WTC11 (cell line): ENCODE measurements at places on chromosomes 16 and 17.
A peak's percentile ranks its signal among the peaks of the same experiment; 100 is the strongest.

DNA sequence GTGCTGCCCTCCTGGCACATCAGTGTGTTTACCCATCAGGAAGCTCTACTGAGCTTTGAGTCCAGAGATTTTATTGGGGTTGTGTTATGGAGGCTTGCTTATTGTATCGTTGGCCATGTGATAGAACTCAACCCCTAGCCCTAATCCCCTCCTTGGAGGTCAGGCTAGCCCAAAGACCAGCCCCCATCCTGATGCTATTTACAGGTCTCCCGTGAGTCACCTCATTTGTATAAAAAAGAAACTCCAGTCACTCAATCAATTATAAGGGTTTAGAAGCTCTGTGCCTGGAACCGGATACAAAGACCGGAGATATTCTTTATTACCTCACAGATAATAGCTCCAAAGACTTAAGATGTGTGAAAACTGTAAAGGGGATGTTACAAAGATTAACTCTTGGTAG is 405.9 kb downstream of the CNTNAP4 start:
- H3K4me1 ChIP-seq: peaks cover 15% of the 10 kb centered on the region
- DNase-seq: no peak
- H3K27ac ChIP-seq: no peak overlapping the region
- H3K27me3 ChIP-seq: no peaks in the 10 kb centered on the region
- H3K4me3 ChIP-seq: no peak overlapping the region
- peaks cover 17% of the 10 kb centered on the region for H3K36me3 ChIP-seq

- H3K27ac ChIP-seq: no peak overlapping the region
- peaks cover 8% of the 10 kb centered on the region; the same call in 1 of the 2 replicates for H3K27me3 ChIP-seq
- DNase-seq: no peak
- peaks cover 7% of the 10 kb centered on the region; the same call in 1 of the 2 replicates for H3K4me1 ChIP-seq
- no peak overlapping the region for H3K4me3 ChIP-seq
Measured at GRCh38 chr16:88378401-88378800, 4.4 kb upstream of the ZNF469 start.

DNA sequence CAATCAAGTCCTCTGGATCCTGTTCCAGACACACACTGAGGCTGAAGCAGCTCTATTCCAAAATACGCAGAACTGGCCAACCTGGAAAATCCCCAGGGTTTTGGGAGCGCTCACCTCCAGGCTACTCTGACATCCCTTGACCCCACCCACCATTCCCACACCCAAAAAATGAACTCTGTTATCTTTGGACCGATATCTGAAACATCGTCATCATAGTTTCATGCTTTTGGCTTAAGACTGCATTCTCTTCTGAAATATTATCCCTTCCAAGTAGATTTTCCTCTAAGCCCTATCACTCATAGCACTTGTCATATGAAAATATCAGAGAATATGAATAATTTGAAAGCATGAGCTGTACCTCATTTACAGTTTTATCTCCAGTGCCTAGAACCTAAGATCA is 34.7 kb downstream of the VAT1L start:
- H3K36me3 ChIP-seq: peaks cover 24% of the 10 kb centered on the region
- no peak overlapping the region for H3K27ac ChIP-seq
- no peaks in the 10 kb centered on the region for H3K27me3 ChIP-seq
- peaks cover 14% of the 10 kb centered on the region for H3K4me1 ChIP-seq

GRCh38 chr17:55175788-55176427 is 88.9 kb upstream of the HLF start:
- 0 out of 2 replicates have a peak, but pooled peaks cover 3% of the 10 kb centered on the region for H3K4me1 ChIP-seq
- DNase-seq: no peak
- H3K27me3 ChIP-seq: no peaks in the 10 kb centered on the region
- no peak overlapping the region for H3K4me3 ChIP-seq

DNA sequence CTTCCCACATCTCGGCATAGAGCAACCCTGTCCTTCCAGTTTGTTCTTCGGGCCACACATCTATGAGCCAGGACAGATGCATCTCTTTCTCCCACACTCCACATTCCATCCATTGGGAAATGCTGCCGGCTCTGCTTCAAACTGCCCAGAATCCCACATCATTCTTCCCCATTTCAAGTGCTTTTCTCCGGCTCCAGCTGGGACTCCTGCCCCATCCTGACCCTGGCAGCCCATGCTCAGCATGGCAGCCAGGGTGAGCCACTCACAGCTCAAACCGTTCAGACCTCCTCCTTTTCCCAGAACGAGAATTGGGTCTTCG is 132.8 kb upstream of the SDK2 start:
- H3K27me3 ChIP-seq: peaks cover 9% of the 10 kb centered on the region
- H3K36me3 ChIP-seq: peaks cover 17% of the 10 kb centered on the region
- no peak overlapping the region for H3K27ac ChIP-seq
- H3K4me3 ChIP-seq: no peak overlapping the region
- DNase-seq: no peak

GRCh38 chr17:76556765-76557367 is 17.0 kb downstream of the PRCD start:
- H3K4me1 ChIP-seq: peaks cover 42% of the 10 kb centered on the region
- peak overlapping the region; percentile 94 for H3K27ac ChIP-seq
- no peak for DNase-seq
- peak overlapping the region; percentile 97 for H3K4me3 ChIP-seq

GRCh38 chr16:9270424-9270823 is 179.0 kb downstream of the HAPSTR1 start:
- H3K27ac ChIP-seq: no peak overlapping the region
- no peak overlapping the region for H3K4me3 ChIP-seq
- no peak for DNase-seq
- H3K4me1 ChIP-seq: peaks cover 5% of the 10 kb centered on the region; the same call in 1 of the 2 replicates

DNA sequence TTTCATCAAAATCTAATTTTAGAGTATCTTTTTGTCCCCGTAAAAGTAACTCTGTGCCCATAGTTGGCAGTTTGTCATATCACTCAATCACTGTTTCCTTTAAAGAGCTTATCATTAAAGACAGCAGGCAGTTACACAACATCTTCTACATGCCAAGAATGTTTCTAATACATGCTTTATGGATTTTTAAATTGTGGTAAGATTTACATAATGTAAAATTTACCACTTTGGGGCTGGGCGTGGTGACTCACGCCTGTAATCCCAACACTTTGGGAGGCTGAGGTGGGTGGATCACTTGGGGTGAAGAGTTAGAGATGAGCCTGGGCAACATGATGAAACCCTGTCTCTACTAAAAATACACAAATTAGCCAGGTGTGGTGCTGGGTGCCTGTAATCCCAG is 687.2 kb downstream of the WWOX start:
- no peak for DNase-seq
- H3K27ac ChIP-seq: no peak overlapping the region
- no peaks in the 10 kb centered on the region for H3K27me3 ChIP-seq

- peak; percentile 82 for DNase-seq
- H3K27ac ChIP-seq: no peak overlapping the region
- no peak overlapping the region for H3K4me3 ChIP-seq
- no peaks in the 10 kb centered on the region for H3K36me3 ChIP-seq
Measured at GRCh38 chr16:80948886-80949493, 57.7 kb downstream of the CMC2 start.

DNA sequence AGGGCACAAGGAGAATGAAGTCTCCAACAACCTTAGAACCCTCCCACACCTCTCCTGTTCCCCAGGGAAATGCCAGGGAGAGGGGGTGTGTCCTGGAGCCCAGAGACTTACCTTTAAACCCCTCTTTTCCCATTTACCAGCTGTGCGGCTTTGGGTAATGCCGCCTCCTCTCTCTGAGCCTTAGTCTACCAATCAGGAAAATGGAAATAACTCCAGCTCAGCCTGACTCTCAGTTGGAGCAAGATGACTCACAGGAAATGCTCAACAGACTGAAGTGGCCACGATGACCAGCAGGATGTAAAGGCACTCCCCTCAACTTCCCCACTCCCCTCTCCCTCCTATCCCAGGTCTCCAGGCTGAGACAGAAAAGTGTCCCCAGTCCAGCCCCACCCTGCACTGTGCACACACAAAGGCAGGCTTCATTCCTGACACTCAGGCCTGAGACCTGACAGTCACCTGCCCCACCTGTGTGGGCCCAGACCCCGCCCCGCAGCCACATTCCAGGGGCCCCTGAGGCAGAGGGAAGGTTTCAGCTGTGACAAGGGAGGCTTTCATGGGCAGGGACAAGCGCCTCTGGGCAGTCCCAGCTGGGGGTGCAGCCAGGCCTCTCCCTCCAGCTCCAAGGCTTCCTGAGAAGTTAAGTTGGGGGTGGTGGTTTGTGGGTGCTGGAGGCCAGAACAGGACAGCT is 3.0 kb upstream of the KRT15 start:
- H3K36me3 ChIP-seq: peaks cover 26% of the 10 kb centered on the region
- H3K27me3 ChIP-seq: no peaks in the 10 kb centered on the region; the same call in 1 of the 2 replicates
- H3K27ac ChIP-seq: peak overlapping the region; percentile 48; the same call in 1 of the 2 replicates
- H3K4me3 ChIP-seq: no peak overlapping the region
- H3K4me1 ChIP-seq: peaks cover 25% of the 10 kb centered on the region

GRCh38 chr16:88969361-88969831 is 7.6 kb downstream of the CBFA2T3 start:
- DNase-seq: no peak
- H3K4me3 ChIP-seq: no peak overlapping the region
- H3K27ac ChIP-seq: no peak overlapping the region

GRCh38 chr17:67514998-67515397 is 137.9 kb downstream of the PITPNC1 start:
- no peak overlapping the region for H3K4me3 ChIP-seq
- H3K27me3 ChIP-seq: no peaks in the 10 kb centered on the region; the same call in 1 of the 2 replicates
- no peak for DNase-seq
- peaks cover 13% of the 10 kb centered on the region for H3K36me3 ChIP-seq

DNA sequence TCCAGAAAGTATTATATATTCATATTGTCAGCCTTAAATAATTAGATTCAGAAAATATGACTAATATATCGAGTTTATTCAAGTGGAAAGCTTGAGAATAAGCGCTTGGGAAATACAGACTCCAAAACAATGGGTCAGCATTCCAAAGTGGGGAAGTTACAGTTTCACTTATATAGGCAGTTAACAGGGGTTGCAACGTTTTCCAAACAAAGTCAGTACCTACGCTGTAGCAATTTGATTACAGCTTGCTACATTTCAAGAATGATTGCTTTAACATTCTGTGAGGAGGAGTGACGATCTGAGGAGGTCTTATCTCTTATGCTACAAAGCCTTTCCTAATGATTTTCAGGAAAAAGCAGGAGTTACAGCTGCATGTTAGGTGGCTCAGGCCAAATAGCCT is 34.2 kb upstream of the HS3ST3A1 start:
- no peaks in the 10 kb centered on the region; the same call in 1 of the 2 replicates for H3K36me3 ChIP-seq

GRCh38 chr16:81536648-81537047 is 92.0 kb downstream of the CMIP start:
- DNase-seq: no peak
- no peaks in the 10 kb centered on the region for H3K36me3 ChIP-seq
- H3K4me3 ChIP-seq: no peak overlapping the region

DNA sequence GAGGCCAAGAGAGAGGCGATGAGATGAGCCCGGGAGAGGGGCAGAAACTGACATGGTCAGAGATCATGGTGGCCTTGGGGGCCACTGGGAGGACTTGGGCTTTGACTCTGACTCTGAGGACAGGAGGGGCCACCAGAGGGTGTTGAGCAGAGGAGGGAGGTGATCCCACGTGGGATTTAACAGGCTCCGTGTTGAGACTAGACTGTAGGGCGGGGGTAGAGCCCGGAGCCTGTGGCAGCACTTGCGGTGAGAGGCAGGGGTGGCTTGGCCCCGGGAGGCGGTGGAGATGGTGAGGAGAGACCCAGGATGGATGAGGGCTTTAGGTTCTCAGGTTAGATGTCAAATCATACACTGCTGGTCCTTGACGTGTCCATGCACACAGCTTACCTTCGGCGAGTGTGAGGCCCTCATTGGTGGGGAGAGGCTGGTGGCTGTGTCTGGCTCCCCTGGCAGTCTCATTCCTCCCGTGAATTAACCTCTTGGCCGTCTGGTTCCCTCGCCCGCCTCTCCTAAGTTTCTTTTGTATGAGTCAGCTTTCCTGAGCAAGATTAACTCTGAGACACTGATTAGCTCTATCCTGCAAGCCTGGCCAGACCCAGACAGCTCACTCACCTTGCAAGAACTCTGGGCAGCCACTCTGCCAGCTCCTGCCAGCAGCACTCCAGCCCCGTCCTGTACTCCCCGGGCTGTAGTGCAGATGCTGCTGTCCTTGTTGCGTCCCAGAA is 39.7 kb downstream of the VPS35L start:
- no peak for DNase-seq
- peaks cover 22% of the 10 kb centered on the region for H3K36me3 ChIP-seq
- peaks cover 18% of the 10 kb centered on the region for H3K4me1 ChIP-seq

- H3K4me1 ChIP-seq: peaks cover 30% of the 10 kb centered on the region
- no peak for DNase-seq
- no peak overlapping the region for H3K27ac ChIP-seq
- H3K4me3 ChIP-seq: no peak overlapping the region
Measured at GRCh38 chr16:51872524-51872923, 674.4 kb downstream of the TOX3 start.

DNA sequence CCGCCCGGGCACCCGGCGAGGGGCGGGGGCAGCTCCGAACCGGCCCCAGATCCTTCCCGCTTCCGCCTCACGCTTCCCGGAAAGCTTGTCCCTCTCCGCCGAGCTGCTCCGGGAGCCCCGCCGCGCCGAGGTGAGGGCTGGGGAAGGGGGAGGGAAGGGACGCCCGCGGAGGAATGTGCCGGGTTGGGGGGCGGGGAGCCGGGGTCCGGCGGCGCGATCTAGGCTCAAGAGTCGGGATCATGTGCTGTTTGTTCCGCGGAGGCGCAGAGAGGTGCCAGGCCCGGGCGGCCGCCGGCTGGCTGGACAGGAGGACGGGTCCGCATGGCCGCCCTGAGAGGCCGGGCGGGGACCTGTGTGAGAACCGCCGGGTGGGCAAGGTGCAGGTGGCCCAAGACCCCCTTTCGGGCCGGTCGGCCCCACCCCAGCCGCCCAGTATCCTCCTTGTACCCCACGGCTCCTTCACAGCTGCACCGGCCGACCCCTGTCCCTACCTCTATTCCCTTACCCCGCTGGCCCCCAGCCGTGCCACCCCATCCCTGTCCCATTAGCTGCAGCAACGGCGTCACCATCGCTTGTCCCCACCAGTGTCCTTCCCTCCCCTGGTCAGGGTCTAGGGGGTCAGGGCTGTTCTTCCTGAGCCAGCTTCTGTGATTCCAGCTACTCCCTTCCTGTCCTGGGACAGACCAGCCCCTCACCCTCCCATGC is 429 bp downstream of the KIF1C start:
- H3K27ac ChIP-seq: no peak overlapping the region
- peak; percentile 74 for DNase-seq
- peak overlapping the region; percentile 87 for H3K4me3 ChIP-seq

GRCh38 chr16:28562199-28562598 is 8.5 kb downstream of the SGF29 start:
- H3K27me3 ChIP-seq: no peaks in the 10 kb centered on the region
- H3K4me3 ChIP-seq: no peak overlapping the region
- H3K36me3 ChIP-seq: peaks cover 25% of the 10 kb centered on the region
- H3K27ac ChIP-seq: no peak overlapping the region

GRCh38 chr16:1777375-1778199 is 4.7 kb upstream of the MRPS34 start:
- H3K36me3 ChIP-seq: no peaks in the 10 kb centered on the region
- H3K27me3 ChIP-seq: no peaks in the 10 kb centered on the region
- peaks cover 7% of the 10 kb centered on the region for H3K4me1 ChIP-seq
- no peak overlapping the region for H3K27ac ChIP-seq
- DNase-seq: no peak

- no peak overlapping the region for H3K27ac ChIP-seq
- no peaks in the 10 kb centered on the region; the same call in 1 of the 2 replicates for H3K27me3 ChIP-seq
- no peak for DNase-seq
- H3K4me1 ChIP-seq: peaks cover 17% of the 10 kb centered on the region
- H3K4me3 ChIP-seq: peak overlapping the region; percentile 96
Measured at GRCh38 chr16:71460941-71461340, 1.1 kb downstream of the ZNF23 start.
